Smooth muscle cell of the pulmonary artery (primary cell): ENCODE measurements at places on chromosomes 4 and X. TPM values are rescaled to one million over a fixed set of nuclear protein-coding genes. Genes with fewer than 3 reads are reported as not detected.

PTTG2 gene
- 0.26 TPM in 1 of 2 replicates, not detected in the other for total RNA-seq

BLOC1S4 gene
- 14.1 and 19.9 TPM in 2 replicates for total RNA-seq

NPY5R gene
- 0.10 and 1.3 TPM in 2 replicates for total RNA-seq

ACE2 gene
- 0.20 and 0.23 TPM in 2 replicates for total RNA-seq

MAGEA11 gene
- not detected in 2 replicates for total RNA-seq

CNKSR2 gene
- 0.66 and 0.85 TPM in 2 replicates for total RNA-seq
